ENCODE measurements at places on chromosomes 3 and 15.

GRCh38 chr3:106573605-106574004 lies 704.8 kb upstream of the CBLB start:
- DNase-seq: no peak

DNA sequence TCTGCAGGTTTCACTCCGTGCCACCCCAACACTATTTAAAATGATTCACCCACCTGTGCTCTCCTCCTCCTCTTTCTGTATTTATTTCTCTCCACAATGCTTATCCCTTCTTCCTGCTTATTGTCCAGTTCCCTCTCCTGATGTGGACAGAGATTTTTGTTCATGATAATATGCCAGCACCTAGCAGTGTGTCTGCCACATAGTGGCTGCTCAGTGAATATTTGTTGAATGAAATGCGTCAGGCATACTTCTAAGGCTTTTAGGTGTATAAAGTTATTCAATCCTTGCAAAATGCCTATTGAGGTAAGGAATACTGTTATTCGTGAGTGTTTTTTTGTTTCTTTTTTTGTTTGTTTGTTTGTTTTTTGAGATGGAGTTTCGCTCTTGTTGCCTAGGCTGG lies 67.5 kb upstream of the MME start:
- DNase-seq: no peak

- no peak for DNase-seq
Observed at GRCh38 chr15:78220713-78221112, 13.7 kb downstream of the ACSBG1 start.

GRCh38 chr15:39624806-39625205 lies 43.9 kb downstream of the THBS1 start:
- DNase-seq: peak; percentile 39

GRCh38 chr3:72660270-72661114 lies 187.8 kb downstream of the SHQ1 start:
- DNase-seq: no peak

GRCh38 chr3:87795701-87796100 lies 263.1 kb downstream of the CGGBP1 start:
- DNase-seq: no peak

Data from activated CD8-positive, alpha-beta memory T cell treated with anti-CD3 and anti-CD28 coated beads for 1 hour (primary cell).